Left colon (tissue), 2 donors: ENCODE measurements at places on chromosomes 5 and 9. TPM values are rescaled to one million over a fixed set of nuclear protein-coding genes. Genes with fewer than 3 reads are reported as not detected.

The KCNV2 gene
- not detected for total RNA-seq

The PCDHA9 gene
- 0.15 TPM for total RNA-seq

The SAXO1 gene
- total RNA-seq: not detected

The CTXN3 gene
- total RNA-seq: not detected

The CAMK2A gene
- total RNA-seq: 0.17 TPM

The ALDH1A1 gene
- total RNA-seq: 105 TPM

The FAM200C gene
- total RNA-seq: 1.3 TPM

The CCNH gene
- total RNA-seq: 47.1 TPM

The GZMA gene
- total RNA-seq: 3.9 TPM

The PLEKHG4B gene
- total RNA-seq: 0.39 TPM

The CFAP157 gene
- total RNA-seq: not detected

The CXCL14 gene
- 23.3 TPM for total RNA-seq

The TAS2R1 gene
- not detected for total RNA-seq

The SOHLH1 gene
- total RNA-seq: not detected

The CNOT6 gene
- 25.2 TPM for total RNA-seq

The TLR4 gene
- total RNA-seq: 12.8 TPM

The TNC gene
- 43.8 TPM for total RNA-seq

The PGM5 gene
- 6.1 TPM for total RNA-seq

The OGN gene
- 3.9 TPM for total RNA-seq

The TAF11L10 gene
- not detected for total RNA-seq

The IFNA2 gene
- total RNA-seq: not detected

The SLC46A2 gene
- not detected for total RNA-seq

The TUSC1 gene
- 16.5 TPM for total RNA-seq

The TTC16 gene
- not detected for total RNA-seq

The FBP2 gene
- total RNA-seq: not detected

The PCDHB7 gene
- total RNA-seq: 0.34 TPM

The CSF1R gene
- total RNA-seq: 6.9 TPM

The GFI1B gene
- 1.3 TPM for total RNA-seq

The C9orf50 gene
- 0.36 TPM for total RNA-seq

The SPATA6L gene
- total RNA-seq: 3.2 TPM

The ADRB2 gene
- 0.55 TPM for total RNA-seq

The ITGA1 gene
- total RNA-seq: 47.0 TPM

The IL9 gene
- total RNA-seq: not detected

The GDF9 gene
- total RNA-seq: 0.09 TPM

The PCDHB16 gene
- total RNA-seq: 1.2 TPM

The SPOCK1 gene
- 2.3 TPM for total RNA-seq

The FRMD3 gene
- 32.4 TPM for total RNA-seq

The GPR150 gene
- total RNA-seq: 0.45 TPM

The C5orf34 gene
- 0.56 TPM for total RNA-seq

The DOCK2 gene
- 13.3 TPM for total RNA-seq

The LRRC19 gene
- 116 TPM for total RNA-seq

The CCDC192 gene
- total RNA-seq: not detected

The PTRH1 gene
- 5.5 TPM for total RNA-seq

The SLC9A3 gene
- 78.1 TPM for total RNA-seq

The LRRTM2 gene
- 0.67 TPM for total RNA-seq

The ELOVL7 gene
- total RNA-seq: 30.5 TPM

The SLC25A2 gene
- 1.4 TPM for total RNA-seq

The IL7R gene
- total RNA-seq: 3.0 TPM

The CDC25C gene
- 2.4 TPM for total RNA-seq

The DOCK8 gene
- 10.3 TPM for total RNA-seq

The FAM78A gene
- 0.85 TPM for total RNA-seq

The BARHL1 gene
- total RNA-seq: not detected

The TMEM38B gene
- 21.7 TPM for total RNA-seq

The ZBTB6 gene
- 6.1 TPM for total RNA-seq

The FGD3 gene
- total RNA-seq: 4.3 TPM

The ESM1 gene
- total RNA-seq: not detected
